Lower lobe of right lung (tissue), 2 donors: ENCODE measurements at places on chromosomes 3 and 15.

DNA sequence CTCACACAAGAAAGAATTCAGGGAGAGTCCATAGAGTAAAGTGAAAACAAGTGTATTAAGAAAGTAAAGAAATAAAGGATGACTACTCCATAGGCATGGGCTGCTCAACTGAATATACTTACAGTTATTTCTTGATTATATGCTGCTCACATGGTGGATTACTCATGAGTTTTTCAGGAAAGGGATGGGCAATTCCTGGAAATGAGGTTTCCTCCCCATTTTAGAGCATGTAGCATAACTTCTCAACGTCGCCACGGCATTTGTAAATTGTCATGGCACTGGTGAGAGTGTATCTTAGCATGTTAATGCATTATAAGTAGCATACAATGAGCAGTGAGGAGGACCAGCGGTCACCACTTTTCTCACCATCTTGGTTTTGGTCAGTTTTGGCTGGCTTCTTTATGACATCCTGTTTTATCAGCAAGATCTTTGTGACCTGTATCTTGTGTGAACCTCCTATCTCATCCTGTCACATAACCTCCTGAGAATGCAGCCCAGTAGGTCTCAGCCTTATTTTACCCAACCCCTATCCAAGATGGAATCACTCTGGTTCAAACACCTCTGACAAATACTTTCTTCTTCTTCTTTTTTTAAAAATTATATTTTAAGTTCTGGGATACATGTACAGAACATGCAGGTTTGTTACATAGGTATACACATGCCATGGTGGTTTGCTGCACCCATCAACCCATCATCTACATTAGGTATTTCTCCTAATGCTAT is 849.7 kb downstream of the TBL1XR1 start:
- DNase-seq: no peak

DNA sequence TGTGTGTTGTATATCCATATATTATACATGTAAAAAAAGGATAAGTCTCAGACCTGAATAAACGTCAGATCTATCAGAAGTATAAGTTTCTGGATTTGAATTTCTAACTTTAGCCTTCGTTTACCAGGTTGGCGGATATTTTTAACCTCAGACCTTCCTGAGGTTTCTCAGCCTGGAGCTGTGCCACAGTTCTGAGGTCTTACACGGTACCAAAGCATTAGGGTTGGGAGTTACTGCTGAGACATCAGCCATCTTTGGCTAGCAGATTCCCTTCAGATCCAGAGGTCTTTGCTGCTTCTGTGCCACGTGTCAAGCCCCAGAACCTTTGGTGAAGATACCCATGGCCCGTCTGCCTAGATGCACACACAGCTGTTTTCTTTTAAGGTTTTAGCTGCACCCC is 84.7 kb downstream of the PPP2R3A start:
- no peak for DNase-seq

- DNase-seq: no peak
Observed at GRCh38 chr3:77063423-77063822, 23.5 kb downstream of the ROBO2 start.

DNA sequence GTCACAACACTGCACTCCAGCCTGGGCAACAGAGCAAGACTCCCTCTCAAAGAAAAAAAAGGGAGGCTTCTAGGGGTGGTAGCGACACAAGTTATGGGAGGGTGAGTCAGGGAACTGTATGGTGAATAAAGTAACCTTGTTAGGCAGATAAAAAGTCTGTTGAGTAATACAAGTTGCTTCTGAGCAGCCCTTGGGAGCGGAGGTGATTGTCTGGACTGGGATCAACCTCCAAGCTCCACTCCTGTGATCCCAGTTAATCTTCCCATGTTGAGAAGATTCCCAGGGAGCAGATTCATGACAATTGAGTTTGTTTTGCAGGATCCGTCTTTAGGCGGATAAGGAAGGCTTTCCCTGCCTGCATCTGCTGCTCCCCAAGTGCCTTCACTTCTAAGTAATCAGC is 335.9 kb downstream of the THSD4 start:
- DNase-seq: no peak

DNA sequence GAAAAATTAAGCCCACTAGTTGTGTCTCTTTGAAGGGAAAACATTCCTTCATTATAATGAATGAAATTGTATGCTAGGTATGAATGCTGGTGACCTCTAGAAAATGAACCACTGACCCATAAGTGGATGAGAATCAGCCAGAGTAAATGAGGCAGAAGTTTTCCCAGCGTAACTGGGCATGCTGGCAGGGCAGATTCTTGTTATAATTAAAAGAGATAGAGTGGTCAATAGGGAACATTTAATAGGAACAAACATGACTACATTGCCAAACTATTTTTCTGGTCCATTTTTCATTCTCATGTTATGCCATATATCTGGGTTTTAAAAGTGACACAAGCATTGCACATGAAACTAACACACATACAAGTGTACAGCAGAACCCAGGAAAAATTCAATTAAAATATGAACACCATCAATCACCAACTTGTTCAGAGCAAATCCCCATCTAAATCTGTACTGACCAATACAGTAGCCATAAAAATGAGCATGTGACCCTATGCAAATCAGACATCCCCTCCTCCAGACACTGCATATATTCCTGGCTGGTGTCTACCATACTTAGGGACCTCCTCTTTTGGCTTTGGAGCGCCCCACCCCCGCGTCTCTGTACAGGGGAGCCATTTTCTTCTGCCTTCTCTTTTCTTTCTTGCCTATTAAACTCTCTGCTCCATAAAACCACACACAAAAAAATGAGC is 4.0 kb downstream of the CLRN1 start:
- no peak for DNase-seq

DNA sequence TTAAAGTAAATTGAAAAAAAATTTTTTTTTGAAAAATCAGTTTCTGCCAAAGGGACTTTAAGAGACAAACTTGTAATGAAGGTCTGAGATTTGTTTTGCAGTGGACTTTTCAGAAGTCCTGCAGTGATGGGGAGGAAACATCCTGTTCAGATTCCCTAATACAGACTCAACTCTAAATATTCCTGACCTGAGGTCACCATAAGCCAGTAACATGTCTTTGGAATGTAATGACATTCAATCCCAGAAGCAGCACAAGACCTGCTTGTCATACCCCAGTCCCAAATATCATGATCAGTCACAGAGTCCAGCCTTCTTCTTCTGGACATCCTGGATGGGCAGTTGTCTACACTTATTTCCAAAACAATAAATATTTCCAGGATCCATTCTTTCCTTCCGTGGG is 53.6 kb downstream of the TMEM39A start:
- no peak for DNase-seq

GRCh38 chr3:159280386-159281191 is 478.7 kb downstream of the MFSD1 start:
- no peak for DNase-seq

DNA sequence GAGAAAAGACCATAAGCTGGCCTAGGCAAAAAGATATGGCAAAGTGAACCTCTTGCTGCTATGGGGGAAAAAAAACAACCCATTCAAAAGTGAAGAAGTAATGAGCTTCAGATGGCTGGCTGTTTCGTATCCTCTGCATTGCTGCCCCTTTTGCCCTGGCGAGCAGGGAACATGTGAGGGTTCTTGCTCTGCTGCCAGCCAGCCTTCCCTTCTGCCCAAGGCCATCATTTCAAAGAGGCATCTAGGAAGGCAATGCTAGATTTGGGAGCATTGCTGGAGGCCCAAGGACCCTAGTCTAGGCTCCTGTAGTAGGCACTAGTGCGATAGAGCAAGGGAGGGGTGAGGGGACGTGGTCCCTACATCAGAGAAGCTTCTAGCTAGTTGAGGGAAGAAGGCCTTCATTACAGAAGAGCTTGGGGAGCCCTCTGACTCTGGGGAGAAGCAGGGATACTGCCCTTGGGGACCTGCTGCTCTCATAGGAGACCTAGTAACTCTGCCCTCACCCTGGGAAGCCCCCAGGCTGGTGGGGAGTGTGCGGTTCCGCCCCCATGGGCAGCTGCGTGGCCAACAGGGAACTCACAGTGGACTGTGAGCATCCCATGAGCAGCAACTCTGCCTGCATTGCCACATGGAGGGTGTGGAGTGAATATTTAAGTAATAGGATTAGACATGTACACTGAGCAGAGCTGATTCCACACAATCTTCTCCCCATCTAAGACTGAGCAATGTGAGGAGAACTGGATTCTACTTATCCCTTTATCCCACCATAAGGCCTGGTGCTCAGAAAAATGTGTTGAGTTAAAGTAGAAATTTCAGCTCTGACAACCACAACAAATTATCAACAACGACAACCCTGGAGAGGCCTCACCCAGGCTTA is 21.3 kb downstream of the ITGA11 start:
- no peak for DNase-seq

DNA sequence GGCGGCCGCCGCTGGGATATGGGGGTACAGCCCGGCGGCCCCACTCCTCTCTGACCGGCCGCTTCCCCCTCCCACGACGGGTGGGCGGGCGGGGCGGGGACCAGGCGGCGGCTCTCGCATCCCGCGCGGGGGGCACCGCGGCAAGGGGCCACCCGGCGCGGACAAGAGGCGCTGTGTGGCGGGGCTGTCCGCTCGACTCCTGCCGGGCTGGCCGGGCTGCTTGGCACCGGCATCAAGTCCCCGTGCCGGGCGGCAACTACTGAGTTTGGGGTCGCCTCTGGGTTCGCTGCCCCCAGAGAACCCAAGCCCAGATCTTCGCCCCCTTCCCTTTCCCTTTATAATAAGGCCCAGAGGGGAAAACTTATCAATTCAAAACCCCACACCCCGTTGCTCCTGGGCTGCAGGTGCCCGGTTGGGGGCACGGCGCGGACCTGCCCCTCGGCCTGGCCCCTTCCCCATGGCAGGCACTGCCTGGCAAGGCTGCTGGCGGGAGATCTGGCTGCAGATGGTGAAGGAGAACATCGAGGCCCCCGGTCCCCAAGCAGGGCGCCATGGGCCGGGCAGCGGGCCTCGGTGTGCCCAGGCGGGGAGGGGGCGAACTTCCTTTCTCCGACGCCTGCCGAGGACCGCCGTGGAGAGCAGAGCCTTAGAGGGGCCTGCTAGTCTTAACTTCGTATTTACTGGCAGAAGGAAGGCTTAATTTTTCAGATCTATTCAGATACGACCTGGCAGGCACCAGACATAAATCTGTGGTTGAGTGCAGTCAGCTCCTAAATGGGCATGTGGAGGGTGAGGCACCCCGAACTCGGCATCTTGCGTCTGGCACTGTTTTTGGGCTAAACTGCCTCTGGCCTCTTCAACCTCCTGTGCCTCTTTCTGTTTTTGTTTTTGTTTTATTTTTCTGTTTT is 911 bp downstream of the APBA2 start:
- DNase-seq: peak; percentile 10

DNA sequence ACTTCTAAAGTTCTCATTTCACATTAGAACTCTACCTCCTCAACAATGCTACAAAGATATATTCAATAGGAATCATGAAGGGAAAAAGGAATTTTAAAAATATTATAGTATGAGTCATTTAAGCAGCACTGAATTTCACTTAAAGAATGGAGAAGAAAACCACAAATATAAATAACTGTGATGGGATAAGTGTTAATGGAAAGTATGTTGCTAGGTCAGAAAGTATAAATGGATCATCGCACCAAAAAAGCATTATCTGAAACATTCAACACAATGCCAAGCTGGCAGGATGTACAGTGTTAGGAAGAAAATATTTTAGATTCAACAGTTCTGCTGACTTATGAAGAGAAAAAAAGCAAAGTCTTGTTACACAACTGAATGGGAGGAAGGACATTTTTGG is 101.4 kb downstream of the TFG start:
- DNase-seq: no peak

DNA sequence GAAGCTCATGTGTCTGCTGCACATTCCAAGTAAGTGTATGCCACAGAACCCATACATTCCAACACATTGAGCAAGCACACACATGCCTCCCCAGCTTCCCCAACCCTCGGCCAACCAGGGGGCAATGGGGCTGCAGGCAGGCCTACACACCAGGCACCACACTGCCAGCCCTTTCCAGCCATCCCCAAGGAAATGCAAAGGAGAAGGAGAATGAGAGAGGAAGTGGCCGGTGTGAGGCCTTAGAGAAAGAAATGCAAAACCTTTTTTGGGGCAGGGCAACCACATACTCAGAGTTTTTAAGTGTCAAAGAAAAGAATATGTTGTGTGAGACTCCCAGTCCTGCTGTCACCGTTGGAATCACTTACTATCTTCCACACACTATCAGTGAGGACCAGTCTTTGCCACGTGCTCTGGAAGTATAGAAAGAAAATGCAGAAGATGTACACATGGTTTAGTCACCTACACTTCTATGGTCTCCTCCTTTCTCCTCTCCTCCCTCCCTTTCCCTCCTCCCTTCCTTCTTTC is 11.1 kb downstream of the IGF2BP2 start:
- DNase-seq: no peak

DNA sequence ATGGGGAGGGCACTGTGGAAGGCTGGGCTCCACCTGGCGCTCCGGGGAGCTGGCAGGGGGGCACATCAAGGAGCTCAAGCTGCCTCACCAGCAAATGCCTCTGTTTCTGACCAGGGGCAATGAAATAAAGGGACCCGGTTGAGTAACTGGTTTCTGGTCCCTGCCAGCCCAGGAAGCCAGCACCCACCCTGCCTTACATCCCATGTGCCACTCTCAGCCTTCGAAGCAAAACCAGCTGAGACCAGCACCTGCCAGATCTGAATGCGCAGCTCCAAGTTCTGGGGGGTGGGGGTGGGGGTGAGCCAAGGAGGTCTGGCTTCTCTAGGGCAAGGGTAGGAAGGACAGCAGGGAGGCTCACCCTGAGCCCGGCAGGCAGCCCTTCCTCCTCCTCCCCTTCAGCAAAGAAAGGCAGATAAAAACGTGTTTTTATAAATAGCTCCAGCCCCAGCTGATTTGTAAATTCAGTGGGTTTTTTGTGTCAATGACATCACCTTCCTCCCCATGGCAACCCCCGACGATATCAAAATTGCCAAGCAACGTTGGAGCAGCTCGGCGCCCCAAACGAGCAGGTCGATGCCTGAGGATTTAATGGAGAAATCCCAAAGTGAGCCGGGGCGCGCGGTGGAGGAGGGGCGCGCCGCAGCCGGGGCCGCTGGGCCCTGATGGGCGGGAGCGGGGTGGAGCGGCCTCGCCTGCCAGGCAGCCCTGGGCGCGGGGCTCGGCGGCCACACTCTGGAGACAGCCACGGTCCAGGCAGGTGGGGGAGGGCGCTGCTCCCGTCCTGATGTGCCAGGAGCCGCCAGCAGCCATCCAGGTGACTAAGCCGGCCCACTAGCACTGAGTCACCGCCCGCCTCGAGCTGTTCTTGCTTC is at the start of gene PAK6:
Gene PAK6 (plus strand): TSS at position 532 of the 872 bp plus-strand sequence. CDS start 25,723 bp downstream, outside the sequence.
- peak; percentile 66 for DNase-seq

DNA sequence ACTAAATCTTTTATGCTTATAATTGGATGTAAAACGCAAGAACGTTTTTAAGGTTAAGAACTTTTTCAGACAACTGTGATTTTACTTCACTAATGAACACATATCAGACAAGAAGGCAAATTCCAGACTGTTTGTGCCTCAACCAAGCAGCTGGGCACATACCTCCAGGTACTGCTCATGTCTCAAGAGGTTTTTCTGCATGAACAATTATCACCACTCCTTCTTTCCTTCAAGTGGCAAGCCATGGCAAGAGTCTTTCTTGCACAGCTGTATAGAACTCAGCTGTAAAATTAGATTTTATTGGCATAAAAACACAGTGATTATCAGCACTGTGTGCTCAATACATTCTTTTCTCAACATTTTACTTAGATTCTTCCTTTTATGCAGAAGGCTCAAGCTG is 64.3 kb downstream of the FNDC3B start:
- DNase-seq: no peak
